ENCODE measurements at places on chromosomes 7 and 10.

DNA sequence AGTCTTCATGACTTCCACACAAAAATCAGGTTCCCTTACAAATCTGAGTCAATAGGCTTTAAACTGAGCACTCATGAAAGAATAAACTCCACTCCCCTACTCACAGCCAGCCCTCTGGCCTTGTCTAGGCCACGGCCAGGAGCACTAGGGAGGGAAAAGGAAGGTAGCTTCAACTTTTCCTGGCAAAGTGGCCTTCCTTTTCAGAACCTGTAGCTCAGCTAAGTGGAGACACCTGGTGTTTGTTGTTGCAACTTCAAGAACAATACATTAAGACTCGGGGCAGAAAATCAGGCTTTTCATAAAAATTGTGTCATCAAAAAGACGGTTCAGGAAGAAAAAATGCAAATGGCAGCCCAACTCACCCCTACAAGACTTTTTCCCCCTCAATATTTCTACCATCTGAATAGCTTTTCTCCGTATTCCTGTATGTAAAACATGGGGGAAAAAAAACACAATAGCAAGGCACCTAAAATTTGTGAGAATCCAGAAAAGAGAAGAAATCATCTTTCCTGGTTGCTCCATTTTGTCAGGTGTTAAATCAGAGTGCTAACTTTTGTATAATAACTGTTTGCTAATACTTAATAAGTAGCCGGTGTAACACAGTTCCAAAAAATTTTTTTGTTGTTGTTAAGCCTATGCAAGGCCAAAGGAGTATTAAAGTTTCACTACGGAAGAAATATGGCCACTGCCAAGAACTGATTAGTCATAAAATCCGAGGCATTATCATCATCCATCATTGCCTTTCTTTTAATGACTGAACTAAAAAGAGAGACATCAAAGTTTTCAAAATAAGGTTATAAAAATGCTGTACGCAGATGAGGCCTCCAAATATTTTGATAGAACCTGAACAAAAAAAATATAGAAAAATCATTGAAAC is 66.2 kb upstream of the ARID5B start:
- no peak for DNase-seq

DNA sequence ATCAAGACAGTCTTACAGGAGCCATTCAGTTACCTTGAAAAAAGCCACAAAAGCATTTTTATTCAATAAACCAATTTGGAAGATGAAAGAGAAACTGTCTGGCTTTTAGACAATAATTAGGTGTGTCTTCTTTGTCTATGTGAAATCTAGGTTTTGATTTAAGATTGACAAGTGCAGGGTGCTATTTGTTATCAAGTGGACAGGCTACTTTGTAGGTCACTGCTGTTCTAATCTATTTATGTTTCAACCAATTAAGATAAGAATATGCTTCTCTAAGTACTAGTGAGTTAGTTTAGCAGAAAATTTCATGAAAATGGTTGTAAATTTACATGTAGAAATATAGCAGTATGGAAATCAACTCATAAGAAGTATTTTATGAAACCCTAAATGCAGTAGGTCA is 177.5 kb downstream of the CACNA2D1 start:
- no peak for DNase-seq

GRCh38 chr10:49499305-49499851 is 39.5 kb downstream of the ERCC6 start:
- no peak for DNase-seq

DNA sequence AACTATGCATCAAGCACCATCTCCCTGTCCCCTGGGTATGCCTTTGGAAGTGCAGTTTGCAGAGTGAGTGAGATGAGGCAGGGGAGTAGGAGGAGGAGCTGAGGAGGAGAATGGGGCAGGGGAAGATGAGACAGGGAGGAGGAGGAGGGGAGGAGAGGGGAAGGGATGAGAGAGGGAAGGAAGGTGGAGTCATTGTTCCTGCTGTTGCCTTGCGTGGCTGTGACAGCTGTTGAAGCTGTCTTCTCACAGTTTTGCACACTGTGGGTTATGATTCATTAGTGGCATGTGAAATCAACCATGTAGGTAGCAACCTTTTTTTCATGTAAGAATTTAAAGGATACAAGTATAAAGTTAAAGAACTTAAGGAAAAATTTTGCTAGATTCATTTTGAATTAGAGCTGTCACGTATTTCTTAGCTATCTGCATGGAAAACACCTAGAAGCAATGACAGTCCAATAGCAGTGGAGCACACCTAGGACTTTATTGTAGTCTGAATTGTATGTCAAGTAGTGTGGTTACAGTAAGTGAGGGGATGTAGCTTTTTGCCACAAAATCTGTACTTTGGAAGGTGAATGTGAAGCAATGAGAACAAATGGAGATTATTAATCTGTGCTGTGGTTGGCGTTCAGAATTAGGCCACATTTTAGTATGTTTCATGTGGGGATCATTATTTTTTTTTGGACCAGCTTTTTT is 21.7 kb downstream of the CCM2 start:
- DNase-seq = no peak

DNA sequence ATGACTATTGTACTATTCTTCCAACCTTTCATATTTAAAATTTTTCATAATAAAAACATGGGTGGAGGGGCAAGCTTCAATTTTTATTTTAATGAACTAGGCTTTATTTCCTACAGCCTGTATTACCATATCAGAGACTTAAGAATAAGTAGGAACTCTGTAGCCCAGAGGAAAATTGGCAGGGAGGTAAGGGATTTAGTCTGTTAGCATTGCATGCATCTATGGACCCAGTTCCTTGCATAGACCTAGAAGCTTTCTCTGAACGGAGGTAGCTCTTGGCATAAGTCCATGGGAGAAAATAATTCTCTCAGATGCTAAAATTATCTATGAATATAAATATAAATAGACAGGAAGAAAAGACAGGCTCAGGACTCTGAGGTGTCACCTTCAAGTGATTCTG is 31.4 kb upstream of the CCDC6 start:
- no peak for DNase-seq

DNA sequence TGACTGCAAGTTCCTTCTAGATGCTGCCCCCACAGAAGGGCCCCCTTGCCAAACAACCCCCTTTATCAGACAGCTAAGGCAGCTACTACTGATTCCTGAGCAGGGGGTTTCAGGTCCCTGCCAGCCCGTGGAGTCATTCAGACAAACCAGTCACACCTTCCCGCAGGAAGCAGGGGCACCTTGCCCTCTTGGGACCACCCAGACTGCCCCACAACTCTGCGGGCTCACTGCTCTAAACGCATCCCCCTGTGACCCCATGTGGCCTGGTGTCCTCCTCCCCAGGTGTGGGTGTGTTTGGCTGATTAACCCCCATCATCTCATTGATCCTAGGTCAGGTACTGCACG is 298.9 kb downstream of the TCERG1L start:
- no peak for DNase-seq

- DNase-seq = no peak
Measured at GRCh38 chr10:61612009-61612408, 50.7 kb upstream of the CABCOCO1 start.

- DNase-seq = no peak
Measured at GRCh38 chr7:47484923-47485639, 96.8 kb downstream of the TNS3 start.

DNA sequence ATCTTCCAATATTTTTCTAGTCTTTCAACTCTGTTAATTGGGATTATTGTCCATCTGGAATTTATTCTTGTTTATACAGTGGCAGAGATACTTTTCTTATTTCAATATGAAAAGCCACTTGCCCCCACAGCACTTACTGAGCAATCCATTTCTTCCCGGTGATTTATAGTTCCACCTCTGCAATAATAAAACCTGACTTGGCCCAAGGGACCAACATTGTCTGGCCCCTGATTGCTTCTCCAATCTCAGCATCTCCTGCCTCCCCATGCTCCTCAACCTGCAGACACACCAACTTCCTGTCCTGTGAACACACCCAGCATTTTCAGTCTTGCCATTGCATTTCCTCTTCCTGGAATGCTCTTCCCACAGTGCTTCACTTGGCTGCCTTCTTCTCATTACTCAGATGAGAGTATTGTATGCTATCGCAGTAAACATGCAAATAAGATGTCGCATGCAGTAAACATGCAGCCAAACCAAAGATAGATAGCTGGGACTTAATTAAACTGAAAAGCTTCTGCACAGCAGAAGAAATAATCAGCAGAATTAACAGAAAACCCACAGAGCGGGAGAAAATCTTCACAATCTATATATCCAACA is 19.5 kb downstream of the ITGA8 start:
- no peak for DNase-seq

- DNase-seq = no peak
Measured at GRCh38 chr10:124174071-124174566, 80.7 kb upstream of the CHST15 start.

GRCh38 chr7:105279688-105280007 is 109.1 kb downstream of the SRPK2 start:
- DNase-seq = no peak

- no peak for DNase-seq
Measured at GRCh38 chr7:44272456-44272855, 52.9 kb downstream of the CAMK2B start.

DNA sequence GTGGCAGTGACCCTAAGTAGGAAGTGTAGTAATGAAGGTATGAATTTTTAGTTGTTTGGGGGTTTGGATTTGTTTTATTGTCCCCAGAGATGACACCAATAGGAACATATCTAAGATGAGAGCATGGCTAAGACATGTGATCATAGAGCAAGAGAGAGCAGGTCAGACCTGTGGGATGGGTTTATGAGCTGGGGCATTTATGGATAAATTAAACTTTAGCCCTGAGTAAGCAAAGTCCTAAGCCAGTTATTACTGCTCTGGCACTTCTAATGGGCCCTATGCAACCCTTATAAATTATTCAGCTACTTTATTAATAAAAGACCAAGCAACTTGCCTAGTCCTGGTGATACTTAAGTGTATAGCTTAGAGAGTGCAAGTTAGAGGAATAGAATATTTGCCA is 85.1 kb downstream of the LRRC4 start:
- DNase-seq = no peak

DNA sequence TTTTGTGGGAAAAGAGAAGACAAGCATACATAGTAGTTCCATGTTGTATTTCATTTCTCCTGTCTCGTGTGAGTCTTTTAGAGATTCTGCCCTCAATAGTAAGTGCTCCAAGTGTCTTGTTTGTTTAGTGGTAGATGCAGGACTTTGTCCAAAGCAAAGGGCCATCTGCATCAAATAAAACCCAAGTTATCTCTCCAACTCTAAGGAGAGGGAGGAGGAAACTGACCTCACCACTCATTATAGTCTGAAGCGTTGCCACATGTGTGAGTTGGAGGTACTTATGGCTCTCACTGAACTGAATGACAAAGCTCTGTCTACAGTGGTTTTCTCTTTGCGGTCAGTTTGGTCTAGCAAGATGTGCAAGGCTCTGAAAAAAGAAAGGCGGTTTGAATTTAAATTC is 272.6 kb downstream of the DOCK4 start:
- DNase-seq = no peak

GRCh38 chr7:2487586-2488271 is 11.5 kb upstream of the GRIFIN start:
- no peak for DNase-seq

GRCh38 chr7:106982415-106982814 is 62.1 kb upstream of the PRKAR2B start:
- no peak for DNase-seq

DNA sequence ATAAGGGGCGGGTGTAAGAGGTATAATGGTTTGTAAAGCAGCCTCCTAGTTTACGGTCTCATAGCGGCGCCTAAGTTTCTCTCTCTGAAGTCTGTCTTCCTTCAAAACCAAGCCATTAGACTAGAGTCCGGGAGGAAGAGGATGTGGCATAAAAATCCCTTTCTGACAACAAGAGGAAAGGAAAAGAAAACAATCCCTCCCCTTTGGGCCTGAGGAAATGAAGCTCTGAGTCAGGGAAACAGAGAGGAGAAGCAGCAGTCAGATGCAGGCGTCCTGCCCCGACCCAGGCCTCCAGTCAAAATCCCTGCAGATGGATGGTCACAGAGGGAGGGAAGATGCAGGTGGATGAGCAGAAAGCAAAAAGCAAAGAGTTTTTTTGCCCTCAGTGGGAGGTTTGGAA is 23.7 kb downstream of the PARP12 start:
- no peak for DNase-seq

DNA sequence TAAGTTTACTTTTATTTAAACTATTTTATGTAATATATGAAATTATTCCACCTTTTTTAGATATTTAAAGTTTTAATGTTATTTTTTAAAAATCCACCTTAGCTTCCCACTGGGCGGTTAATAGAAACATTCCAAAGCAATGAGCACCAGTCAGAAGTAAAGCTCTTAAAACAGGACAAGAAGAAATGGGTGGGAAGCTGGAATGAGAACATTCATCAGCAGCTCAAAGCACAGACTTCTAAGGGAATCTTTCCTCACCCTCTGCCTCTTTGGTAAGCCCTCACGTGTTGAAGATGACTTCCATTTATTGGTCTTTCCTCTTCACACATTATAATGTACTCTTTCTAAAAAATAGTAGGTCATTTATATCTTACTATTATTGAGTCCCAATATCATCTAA is 3.1 kb downstream of the AGMO start:
- no peak for DNase-seq

DNA sequence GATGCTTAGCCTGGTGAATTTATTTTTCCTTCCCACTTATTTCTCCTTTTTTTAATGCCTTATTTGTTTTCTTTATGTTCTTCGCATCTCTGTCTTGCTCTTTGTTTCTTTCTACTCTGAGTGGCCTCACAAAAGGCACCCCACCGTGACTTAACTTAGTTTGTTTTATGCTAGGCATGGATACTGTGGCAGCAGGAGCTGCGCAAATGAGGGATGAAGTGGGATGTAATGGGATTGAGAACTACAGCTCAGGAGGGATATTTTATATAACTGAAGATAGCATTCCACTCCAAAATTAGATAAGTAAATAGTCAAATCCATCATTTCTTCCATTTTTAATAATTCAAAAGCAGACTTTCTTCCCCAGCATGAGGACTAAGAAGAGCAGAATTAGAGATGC is 1.7 kb upstream of the CACNA2D1 start:
- DNase-seq = no peak

DNA sequence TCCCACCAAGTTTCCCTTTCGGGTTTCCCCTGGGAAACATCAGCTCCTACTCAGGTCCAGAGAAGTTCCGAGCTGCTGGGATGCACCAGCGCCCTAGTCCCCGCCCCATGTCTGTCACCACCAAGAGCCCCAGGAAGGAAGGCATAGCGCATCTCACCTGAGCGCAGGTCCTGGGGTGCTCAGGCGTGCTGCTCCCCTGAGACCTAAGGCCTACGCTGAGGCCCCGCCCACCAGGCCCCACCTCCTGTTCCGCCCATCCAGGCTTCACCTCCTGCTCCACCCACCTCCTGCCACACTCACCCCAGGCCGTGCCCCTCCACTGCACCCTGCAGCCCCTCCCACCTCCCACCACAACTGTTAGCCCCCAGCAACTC is 1.2 kb upstream of the TFR2 start:
- DNase-seq = no peak

GRCh38 chr7:41758321-41758720 is 55.4 kb upstream of the INHBA start:
- DNase-seq = no peak
